DMS153 (cell line): ENCODE measurements at places on chromosomes 16 and 17.

DNA sequence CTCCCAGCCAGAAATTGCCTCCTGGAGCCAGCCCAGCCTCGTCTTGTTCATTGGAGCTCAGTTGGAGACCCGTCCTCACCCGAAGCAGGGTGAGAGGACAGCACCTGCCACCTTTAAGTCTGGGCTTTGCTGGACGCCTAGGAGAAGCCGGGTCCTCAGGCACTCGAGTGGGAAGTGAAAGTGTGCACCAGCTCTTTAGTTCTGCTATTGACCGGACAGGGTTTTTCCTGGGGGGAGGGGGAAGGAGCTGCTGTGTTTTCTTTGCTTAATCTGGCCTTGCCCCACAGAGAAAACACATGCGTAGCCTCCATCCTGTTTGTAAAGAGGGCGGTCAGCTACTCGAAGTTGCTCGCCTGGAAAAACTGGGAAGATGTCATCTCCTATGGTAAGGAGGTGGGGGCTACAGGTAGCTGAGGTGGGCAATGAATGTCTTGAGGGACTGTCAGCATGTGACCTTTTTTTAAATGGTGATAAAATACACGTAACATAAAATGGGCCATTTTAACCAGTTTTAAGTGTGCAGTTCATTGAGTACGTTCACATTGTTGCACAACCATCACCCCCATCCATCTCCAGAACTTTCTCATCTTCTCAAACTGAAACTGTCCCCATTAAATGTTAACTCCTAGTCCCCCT is 34.4 kb downstream of the CMIP start:
- DNase-seq = no peak

- DNase-seq = peak; percentile 44
Measured at GRCh38 chr16:19130852-19131824, 17.4 kb downstream of the ITPRIPL2 start.

GRCh38 chr17:47117386-47117785 is 71.7 kb downstream of the CDC27 start:
- no peak for DNase-seq

GRCh38 chr16:50408001-50408561 is 39.3 kb upstream of the BRD7 start:
- no peak for DNase-seq

DNA sequence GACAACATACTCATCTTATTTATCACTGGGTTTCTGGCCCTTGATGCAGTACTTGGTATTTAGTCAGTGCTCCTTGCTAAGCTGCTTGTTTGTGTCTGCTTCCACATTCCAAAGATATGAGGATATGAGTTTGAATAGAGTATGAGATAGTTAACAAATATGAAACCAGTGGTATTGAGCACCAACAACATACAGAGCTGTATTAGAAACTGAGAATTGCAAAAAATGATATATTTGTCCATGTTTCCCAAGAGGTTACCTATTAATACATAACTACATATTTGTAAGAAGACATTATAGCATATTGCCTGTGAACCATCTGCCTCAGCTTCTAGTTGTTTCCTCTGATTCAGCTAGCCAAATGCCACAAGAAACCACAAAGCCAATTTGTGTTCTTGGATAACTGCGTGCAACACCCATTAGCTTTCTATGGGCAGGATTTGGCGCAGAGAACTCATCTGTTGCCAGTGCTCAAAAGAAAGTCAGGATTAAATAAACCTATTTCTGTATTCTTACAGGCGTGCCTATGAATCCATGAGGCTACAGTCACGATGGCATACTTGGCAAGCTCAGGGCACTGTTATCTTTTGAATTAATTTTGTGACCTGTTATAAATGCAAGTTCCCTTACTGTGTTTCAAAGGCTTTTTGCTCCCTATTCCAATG is 194.4 kb downstream of the MAP2K6 start:
- DNase-seq = no peak

GRCh38 chr17:16814439-16814838 is 124.4 kb downstream of the CCDC144A start:
- no peak for DNase-seq

GRCh38 chr17:27339198-27339835 is 45.4 kb downstream of the WSB1 start:
- DNase-seq = no peak

GRCh38 chr17:48551214-48551555 is 6.3 kb upstream of the HOXB2 start:
- no peak for DNase-seq

DNA sequence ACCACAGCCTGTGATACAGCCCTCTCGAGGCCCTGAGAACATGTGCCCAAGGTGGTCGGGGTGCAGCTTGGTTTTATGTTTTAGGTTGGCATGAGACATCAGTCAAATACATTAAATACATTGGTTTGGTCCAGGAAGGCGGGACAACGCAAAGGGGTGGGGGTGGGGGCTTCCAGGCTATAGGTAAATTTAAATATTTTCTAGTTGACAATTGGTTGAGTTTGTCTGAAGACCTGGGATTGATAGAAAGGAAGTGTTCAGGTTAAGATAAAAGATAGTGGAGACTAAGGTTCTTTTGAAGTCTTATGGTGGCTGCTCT is 1.2 kb upstream of the ZKSCAN2 start:
- DNase-seq = no peak

GRCh38 chr16:89345642-89346150 is 128.2 kb downstream of the ZNF778 start:
- peak; percentile 34 for DNase-seq

- DNase-seq = no peak
Measured at GRCh38 chr16:12449795-12450194, 353.9 kb downstream of the CPPED1 start.
